Dermis microvascular lymphatic vessel endothelial cell (primary cell): ENCODE measurements at places on chromosomes 2 and 18.

- no peak for DNase-seq
Observed at GRCh38 chr18:66005831-66006588, 255.2 kb downstream of the CDH7 start.

DNA sequence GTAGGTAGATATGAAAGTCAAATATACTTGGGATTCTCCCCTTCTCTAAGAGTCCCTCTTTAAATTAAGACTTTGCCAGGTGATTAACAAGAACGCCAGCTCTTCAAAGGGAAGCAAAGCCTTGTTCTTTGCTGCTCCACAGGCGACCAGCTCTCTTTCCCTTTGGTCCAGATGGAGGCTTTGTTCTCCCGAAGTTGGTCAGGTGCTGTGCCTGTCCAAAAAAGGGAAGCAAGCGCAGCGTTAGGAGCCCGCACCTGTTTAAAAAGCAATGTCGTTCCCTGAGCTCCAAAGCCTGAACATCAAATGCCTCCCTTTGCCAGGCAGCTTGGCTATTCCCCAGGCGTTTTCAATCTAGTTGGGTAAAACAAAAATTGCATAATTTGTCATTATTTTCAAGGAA lies 1913.1 kb upstream of the PIK3C3 start:
- DNase-seq: no peak

GRCh38 chr2:73503992-73504570 lies 118.4 kb downstream of the ALMS1 start:
- no peak for DNase-seq

- DNase-seq: no peak
Observed at GRCh38 chr2:80311304-80311703, 6.8 kb upstream of the LRRTM1 start.

- peak; percentile 52 for DNase-seq
Observed at GRCh38 chr2:45380131-45380836, 230.8 kb downstream of the SRBD1 start.

DNA sequence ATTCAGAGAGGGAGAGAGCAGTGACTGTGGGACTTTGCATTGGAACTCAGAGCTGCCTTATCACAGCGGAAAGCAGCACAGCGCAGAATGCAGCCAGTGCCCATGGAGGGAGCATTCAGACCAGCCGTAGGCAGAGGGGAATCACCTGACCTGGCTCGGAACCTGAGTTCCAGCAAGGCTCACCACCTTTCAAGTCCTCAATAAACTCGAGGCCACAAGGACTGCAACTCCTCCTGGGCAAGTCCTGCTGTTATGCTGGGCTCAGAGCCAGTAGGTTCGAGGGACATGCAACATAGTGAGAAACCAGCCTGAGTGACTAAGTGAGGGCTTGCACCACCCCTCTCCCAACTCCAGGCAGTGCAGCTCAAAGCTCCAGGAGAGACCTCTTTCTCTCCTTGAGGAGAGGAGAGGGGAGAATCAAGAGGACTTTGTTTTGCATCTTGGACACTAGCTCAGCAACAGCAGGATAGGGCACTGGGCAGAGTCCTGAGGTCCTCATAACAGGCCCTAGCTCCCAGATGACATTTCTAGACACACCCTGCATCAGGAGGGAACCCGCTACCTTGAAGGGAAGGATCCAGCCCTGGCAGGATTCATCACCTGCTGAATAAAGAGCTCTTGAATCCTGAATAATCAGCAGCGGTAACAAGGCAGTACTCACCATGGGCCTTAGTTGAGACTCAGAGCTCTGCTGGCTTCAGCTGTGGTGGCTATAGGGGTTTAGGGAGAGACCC lies 136.8 kb upstream of the OTOS start:
- DNase-seq: no peak

GRCh38 chr2:109563288-109563687 lies 50.5 kb downstream of the SEPTIN10 start:
- DNase-seq: no peak

DNA sequence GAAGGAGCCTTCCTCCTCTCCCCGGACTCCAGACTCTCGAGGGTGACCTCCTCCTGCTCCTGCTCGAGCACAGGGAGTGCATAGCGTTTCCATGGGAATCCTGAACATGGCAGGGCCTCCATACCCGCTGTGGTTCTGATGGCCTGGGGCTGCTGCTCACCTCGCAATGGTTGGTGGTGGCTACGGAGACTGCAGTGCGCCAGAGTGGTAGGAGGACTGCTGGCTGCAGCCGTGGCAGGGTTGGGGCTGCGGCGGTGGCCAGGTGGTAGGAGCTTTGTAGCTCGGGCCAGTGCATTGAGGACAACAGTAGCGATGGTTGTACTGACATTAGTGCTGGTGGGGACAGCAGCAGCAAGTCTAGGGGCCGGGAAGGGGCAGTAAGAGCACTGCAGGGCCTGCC lies 32.0 kb upstream of the ANKRD62 start:
- no peak for DNase-seq

DNA sequence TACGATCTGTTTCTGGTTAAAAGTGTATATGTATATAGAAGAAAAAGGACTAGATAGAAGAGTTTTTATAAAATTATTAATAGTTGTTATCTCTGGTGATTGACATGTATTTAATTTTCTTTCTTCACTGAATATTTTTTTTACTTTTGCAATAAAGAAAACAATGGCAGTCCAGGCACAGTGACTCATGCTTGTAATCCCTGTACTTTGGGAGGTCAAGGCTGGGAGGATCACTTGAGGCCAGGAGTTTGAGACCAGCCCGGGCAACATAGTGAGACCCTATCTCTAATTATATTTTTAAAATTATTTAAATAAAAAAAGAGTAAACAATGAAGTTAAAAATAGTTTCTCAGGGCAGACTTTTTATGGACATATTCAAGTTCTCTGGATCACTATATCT lies 114.7 kb downstream of the FAM117B start:
- peak; percentile 20 for DNase-seq

DNA sequence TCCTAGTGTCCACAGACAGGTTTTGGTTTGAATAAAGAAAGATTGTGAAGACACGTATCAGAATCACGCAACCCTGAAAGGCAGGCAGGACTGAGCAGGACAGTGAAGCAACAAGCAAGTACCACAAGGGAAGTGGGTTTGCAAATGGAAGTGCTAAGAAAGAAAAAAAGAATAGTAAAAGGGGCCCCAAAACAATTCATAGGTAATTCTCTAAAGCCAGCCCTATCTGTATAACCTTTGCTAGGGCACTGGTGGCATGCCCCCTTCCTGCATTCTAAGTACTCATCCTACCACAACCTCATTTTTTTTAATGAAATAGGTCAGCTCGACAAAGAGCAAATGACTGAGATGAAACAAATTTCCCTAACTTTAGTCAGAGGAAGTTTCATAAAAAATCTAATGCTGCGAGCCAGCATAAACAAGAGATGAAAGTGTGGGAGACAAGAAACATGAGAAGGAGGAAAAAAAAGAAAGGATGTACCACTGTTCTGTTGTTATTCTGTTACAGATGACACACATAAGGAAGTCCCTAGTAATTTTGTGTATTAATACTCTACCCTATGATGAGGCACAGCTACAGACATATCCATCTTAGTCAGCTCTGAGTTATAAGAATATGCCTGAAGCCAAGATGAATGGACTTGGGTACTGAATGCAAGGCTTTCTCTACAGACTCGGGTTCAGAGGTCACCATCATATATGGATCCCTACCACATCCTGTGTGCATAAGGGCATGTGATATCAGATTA lies 32.2 kb downstream of the IKZF2 start:
- DNase-seq: no peak

DNA sequence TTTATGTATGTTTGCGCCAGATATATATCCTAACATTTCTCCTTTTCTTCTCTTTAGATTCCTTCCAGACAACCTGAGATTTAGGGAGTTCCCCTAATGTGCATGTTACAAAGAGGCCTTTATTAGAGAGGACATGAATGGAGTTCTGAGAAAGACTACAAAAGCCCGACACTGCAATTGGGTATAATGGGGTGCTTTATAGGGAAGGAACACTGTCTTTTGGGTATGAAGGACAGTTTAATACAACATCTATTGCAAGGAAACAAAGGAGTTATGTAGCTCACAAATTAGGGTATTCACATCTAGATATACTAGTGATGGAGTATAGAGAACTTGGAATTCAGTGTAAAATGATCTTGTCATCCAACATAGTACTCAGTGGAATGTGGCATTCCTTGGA lies 383.8 kb downstream of the FIGN start:
- no peak for DNase-seq

- no peak for DNase-seq
Observed at GRCh38 chr2:47525167-47525566, 122.2 kb downstream of the MSH2 start.

GRCh38 chr2:134408386-134408785 lies 154.5 kb downstream of the MGAT5 start:
- no peak for DNase-seq

DNA sequence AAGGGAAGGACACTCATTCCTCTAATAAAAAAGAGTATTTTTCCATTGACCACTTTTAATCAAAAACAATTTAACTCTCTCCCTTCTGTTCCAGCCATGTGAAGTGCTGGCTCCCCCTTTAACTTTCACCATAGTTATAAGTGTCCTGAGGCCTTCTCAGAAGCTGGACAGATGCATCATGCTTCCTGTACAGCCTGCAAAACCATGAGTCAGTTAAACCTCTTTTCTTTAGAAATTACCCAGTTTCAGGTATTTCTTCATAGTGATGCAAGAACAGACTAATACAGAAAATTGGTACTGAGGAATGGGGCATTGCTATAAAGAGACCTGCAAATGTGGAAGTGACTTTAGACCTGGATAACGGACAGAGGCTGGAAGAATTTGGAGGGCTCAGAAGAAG lies 643.6 kb upstream of the DDX18 start:
- DNase-seq: no peak

DNA sequence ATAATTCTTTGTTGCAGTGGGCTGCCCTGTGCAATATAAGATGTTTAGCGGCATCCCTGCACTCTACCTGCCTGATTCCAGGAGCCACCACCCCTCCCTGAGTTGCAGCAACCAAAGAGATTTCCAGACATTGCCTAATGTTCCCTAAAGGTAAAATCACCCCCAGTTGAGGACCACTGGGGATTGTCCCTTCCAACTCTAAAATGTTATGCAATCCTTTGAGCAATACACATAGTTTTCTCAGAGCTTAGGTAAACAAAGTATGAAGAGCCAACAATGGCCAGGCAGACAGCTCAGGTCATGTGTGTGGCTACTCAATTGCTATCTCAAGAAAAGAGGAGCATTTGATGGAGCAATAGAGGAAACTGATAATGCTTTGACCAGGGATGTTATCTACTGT lies 87.0 kb downstream of the XDH start:
- DNase-seq: no peak

DNA sequence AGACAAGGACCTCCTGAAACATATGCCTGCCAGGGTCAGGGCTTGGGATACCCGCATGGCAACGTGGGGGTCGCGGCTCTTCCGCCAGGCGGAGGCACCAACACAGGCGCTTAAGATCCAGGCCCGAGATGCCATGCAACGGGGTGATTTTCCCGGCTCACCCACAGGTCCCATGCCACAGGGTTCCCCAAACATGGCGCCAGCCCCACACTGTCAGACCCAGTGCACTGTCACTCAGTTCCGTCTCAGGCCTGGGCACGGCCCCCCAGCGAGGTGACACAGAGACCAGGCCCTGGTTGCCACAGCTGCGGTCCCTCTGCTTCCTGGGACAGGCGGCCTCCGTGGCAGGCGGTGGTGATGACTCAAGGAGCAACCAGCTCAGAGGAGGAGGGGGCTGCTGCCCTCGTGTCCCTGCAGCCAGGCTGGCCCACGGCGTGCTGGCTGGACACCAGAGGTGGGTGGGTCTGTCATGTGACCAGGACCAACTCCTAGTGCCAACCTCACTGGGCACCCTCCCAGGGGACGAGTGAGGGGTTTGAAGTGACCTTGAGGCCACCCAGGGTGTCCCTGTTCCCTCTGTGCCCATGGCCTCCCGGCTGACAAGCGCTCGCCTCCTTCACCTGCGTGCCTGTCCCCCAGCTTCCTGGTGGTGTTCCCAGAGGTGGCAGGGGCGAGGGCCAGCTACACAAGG lies 4.9 kb downstream of the PDCD1 start:
- no peak for DNase-seq

DNA sequence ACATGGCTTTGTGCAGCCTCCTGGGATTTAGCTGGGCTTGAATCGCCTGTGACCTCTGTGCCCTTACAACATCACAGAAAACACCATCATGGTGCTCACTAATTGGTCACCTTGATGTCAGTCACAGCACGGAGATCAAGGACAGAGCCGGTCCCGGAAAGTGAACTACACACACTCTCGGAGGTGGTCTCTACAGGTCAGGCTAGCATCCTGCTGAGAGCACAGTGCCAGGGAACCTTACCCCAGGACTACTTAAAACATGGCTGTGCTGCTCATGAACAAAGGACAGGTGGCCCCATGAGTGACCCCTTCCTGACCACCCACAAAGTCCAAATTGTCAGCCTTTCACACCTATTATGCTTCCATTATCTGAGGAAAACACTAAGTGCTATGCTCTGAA lies 1782.1 kb upstream of the CELF4 start:
- DNase-seq: no peak

GRCh38 chr2:215366440-215367032 lies 54.7 kb downstream of the ATIC start:
- no peak for DNase-seq

GRCh38 chr18:21129566-21130216 lies 18.1 kb upstream of the ROCK1 start:
- no peak for DNase-seq

DNA sequence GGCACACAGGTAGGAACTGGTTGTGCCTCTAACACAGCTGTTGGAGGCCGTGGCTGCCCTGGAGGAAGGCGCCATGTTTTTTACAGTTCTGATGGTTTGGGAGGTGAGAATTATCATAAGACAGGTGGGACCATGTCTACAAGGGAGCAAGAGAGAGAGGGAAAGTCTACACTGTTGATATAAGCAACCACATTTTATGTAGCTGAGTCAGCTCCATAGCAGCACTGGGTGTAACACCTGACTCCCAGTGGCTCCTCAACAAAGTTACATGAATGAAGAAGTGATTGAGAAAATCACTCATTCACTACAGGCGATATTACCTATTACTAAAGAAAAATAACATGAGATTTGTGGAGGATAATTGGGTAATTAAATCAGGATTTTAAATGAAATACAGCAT lies 41.3 kb upstream of the ACAA2 start:
- DNase-seq: no peak
